B cell (primary cell): ENCODE measurements at places on chromosomes 2 and 18.

DNA sequence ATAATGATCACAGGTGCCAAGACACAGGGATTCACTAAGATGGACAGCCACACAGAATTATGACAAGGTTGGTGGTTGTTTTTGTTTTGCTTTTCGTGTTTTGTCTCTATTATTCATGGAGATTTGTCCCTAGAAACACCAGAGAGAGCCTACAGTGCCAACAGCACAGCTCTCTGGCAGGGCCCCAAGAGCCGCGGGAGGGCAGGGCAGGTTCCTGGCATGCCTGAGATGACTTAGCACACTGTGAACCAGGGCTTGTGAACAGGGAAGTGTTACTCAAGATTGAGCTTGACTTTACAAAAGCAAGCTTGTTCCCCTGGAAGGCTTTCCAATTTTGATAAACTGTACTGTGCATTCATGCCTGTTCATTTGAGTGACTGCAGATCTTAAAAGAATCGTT is 437.4 kb upstream of the SALL3 start:
- DNase-seq, result no peak

DNA sequence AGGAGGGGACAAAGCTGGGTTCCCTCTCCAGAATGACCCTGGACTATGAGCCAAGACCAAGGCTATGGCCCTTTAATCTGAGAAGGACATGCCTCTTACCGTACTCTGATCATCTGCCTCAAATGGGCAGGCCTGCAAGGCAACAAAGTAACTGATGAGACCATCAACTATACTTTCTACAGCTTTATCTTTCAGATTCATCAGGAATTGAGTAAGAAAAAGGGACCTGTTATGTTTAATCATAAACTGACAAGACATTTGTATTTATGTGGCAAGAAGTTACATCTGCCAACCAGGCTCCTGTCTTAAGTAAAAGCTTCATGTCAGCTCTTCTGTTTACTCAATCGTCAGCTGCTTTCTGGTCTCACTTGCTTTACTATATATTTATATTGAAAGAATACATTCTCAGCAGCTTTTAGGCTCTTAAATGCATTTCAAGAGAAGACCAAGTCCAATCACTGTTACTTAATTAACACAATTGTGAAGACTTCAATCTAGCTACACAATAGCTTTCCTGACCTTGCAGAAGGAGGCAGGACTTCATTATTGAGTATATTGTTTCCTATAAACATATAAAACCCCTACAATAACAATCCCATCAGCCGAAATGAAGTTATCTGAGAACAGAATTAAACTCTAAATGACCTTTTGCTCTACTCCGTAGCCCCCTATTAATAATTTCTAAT is 163.8 kb downstream of the ETAA1 start:
- no peak for DNase-seq

- no peak for DNase-seq
Observed at GRCh38 chr2:82656420-82656819, 1802.7 kb downstream of the SUCLG1 start.

- DNase-seq, result no peak
Observed at GRCh38 chr2:65562890-65563289, 130.5 kb upstream of the SPRED2 start.

- DNase-seq, result no peak
Observed at GRCh38 chr2:100747551-100747950, 72.4 kb upstream of the NPAS2 start.
